ENCODE measurements at places on chromosomes 4 and X.

DNA sequence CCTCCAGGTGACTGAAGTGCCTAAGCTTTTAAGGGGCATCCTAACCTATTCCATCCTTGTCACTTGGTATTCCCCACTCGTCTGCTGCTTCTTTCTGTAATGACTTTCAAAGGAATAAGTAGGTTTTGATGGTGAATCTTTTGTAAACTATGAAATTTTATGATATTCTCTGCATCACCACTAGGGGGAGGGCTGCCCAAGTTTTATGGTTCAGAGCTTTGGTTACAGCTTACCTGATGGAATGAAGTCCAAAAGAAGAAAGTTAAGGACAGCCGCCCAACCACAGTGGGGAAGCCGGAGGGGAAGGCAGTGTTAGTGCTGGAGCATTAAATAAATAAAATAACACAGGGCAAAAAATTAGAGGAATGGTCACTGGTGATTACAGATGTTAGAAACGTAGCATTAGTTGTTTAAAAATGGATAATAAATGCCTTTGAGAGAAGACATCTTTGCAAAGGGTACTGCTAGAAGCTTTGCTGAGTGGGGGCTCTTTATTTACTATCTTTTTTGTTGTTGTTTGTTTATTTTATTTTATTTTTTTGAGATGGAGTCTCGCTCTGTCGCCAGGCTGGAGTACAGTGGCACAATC, 204.9 kb downstream of the GBA3 start:
- H3K27me3 ChIP-seq = no peaks in the 10 kb centered on the region
- no peaks in the 10 kb centered on the region for H3K4me1 ChIP-seq
- DNase-seq = no peak
- H3K4me3 ChIP-seq = no peak overlapping the region
- H3K36me3 ChIP-seq = no peaks in the 10 kb centered on the region
- H3K27ac ChIP-seq = no peak overlapping the region

DNA sequence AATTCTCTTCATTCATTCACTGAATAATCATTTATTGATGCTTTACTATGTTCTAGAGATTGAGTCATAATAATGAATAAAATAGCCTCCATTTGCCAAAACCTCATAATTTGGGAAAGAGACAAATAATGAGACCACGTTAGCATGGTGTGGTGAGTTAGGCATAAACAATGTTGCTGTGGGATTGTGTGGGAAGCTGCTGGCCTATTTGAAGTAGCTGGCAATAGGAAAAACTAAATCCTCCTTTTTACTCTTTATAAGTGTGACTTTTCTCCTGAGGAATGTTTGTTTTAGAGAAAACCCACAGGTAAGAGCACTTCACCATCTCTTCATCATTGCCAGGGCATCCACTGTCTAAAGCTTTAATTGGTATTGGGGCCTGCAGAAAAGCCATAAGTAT, 95.3 kb downstream of the AREG start:
- no peak for DNase-seq
- no peaks in the 10 kb centered on the region for H3K36me3 ChIP-seq
- H3K27ac ChIP-seq = no peak overlapping the region
- no peak overlapping the region for H3K4me3 ChIP-seq
- no peaks in the 10 kb centered on the region for H3K4me1 ChIP-seq

DNA sequence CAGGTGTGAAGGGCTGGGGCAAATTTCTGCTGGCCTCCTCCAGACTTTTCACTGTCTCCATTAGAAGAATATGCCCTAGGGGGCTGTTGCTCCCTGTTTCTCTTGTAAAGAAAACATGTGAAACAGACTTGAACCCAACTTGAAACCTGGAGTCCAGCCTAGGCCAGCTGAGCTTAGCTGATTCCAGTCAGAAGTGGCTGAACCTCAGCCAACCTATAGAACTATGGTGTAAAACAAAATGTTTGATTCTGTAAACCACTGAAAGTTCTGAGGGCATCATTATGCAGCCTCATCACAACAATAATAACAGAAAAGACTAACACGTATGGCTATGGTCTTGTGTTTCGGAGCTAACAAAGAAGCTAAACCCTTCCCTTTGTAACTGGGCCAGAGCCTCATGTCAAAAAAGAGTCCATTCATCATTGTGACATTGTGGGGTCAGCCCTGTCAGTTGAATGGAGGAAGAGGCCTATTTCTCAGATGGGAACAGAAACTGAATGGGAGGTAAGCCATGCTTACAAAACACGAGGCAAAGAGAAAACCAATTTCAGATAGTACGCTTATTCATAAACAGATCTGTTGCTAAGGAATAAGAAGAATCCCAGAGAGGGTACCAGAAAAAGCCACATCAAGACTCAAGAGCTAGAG, 34.1 kb downstream of the SETD7 start:
- no peak overlapping the region for H3K4me3 ChIP-seq
- H3K4me1 ChIP-seq = peaks cover 33% of the 10 kb centered on the region
- no peaks in the 10 kb centered on the region for H3K27me3 ChIP-seq
- H3K36me3 ChIP-seq = peaks cover 25% of the 10 kb centered on the region
- no peak overlapping the region for H3K27ac ChIP-seq

DNA sequence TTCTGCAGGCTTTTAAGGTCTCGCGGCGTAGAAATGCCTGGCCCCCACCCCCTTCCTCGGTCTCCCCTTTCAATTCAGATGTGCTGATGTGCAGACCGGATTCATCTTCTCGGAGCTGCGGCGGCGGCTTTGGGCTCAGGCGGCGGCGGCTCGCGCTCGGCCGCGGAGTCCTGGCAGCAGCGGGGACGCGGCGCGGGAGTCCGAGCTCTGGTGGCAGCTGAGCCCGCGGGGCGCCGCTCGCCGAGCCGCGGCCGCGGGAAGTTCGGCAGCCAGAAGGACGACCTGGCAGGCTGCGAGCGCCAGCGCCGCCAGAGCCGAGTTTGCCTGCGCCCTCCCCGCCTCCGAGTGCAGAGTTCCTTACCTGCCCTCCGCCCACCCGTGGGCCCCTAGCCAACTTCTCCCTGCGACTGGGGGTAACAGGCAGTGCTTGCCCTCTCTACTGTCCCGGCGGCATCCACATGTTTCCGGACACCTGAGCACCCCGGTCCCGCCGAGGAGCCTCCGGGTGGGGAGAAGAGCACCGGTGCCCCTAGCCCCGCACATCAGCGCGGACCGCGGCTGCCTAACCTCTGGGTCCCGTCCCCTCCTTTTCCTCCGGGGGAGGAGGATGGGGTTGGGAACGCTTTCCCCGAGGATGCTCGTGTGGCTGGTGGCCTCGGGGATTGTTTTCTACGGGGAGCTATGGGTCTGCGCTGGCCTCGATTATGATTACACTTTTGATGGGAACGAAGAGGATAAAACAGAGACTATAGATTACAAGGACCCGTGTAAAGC, 448 bp downstream of the TLL1 start:
- peaks cover 3% of the 10 kb centered on the region for H3K36me3 ChIP-seq
- H3K4me1 ChIP-seq = peaks cover 1% of the 10 kb centered on the region
- peaks cover 25% of the 10 kb centered on the region for H3K27me3 ChIP-seq

GRCh38 chr4:7624396-7624980, 189.8 kb upstream of the PSAPL1 start:
- H3K27me3 ChIP-seq = peaks cover 31% of the 10 kb centered on the region
- no peak overlapping the region for H3K27ac ChIP-seq
- H3K4me3 ChIP-seq = no peak overlapping the region
- H3K4me1 ChIP-seq = peaks cover 4% of the 10 kb centered on the region
- DNase-seq = no peak

DNA sequence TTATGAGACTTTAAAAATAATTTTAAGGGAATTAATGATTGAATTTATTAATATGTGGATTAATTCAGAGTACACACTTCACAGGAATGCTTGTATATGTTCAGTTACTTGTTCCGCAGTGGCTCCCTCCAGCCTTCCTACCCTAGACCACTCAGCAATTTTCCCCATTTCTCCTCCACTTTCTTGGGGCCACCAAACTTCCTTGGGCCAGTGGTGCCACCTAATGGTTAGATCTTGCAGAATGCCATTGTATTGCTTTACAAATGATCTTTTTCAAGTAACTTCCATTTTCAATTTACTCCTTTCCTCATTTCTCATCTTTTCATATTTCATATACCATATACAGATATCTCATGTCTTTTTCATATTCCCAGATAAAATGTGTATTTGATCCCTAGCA, 3.6 kb upstream of the RNF175 start:
- H3K4me1 ChIP-seq = no peaks in the 10 kb centered on the region
- no peaks in the 10 kb centered on the region for H3K36me3 ChIP-seq
- H3K27me3 ChIP-seq = peaks cover 48% of the 10 kb centered on the region
- no peak overlapping the region for H3K27ac ChIP-seq
- no peak overlapping the region for H3K4me3 ChIP-seq

DNA sequence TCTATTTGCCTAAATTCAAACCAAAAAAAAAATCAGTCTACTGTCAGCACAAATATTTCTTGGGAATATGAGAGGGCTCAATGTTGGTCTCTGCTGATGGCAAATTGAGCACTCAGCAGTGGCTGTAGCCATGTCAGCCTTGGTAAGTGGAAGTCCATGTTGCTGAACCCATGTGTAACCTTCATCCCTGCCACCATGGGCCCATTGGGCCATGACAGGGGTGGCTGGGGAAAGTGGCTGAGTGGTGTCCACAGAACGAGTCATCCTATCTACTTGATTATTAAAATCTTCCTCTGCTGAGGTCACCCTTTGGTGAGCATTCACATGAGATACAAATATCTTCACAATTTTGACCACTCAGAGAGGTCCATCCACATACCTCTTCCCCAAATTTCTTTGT, 56.8 kb upstream of the FAM9B start:
- H3K36me3 ChIP-seq = no peaks in the 10 kb centered on the region
- DNase-seq = no peak
- H3K27me3 ChIP-seq = peaks cover 5% of the 10 kb centered on the region
- H3K4me1 ChIP-seq = no peaks in the 10 kb centered on the region
- H3K27ac ChIP-seq = no peak overlapping the region
- H3K4me3 ChIP-seq = no peak overlapping the region

DNA sequence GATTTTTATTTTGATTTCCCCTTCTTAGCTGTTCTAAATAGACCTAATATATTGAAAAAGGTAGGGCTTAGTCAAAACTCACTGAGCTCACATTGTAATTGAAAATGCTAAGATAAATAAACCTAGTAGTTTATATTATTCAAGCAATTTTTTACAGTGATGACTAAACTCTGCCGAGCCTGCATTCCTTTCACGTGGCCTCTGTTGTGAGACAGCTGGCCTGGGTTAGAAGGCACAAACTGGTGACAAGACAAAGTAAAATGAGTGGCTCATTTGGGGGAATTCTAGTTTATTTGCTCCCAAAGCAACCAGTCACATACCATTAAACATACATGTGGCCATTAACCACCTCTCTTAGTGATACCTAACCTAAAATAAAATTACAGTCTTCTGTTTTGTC, 169.4 kb upstream of the TEX13C start:
- no peaks in the 10 kb centered on the region for H3K4me1 ChIP-seq
- H3K36me3 ChIP-seq = no peaks in the 10 kb centered on the region
- no peak overlapping the region for H3K27ac ChIP-seq
- no peak overlapping the region for H3K4me3 ChIP-seq
- H3K27me3 ChIP-seq = no peaks in the 10 kb centered on the region

GRCh38 chr4:126495163-126495752, 1137.5 kb upstream of the INTU start:
- no peaks in the 10 kb centered on the region for H3K4me1 ChIP-seq
- DNase-seq = no peak
- H3K27me3 ChIP-seq = no peaks in the 10 kb centered on the region
- no peaks in the 10 kb centered on the region for H3K36me3 ChIP-seq
- no peak overlapping the region for H3K4me3 ChIP-seq

DNA sequence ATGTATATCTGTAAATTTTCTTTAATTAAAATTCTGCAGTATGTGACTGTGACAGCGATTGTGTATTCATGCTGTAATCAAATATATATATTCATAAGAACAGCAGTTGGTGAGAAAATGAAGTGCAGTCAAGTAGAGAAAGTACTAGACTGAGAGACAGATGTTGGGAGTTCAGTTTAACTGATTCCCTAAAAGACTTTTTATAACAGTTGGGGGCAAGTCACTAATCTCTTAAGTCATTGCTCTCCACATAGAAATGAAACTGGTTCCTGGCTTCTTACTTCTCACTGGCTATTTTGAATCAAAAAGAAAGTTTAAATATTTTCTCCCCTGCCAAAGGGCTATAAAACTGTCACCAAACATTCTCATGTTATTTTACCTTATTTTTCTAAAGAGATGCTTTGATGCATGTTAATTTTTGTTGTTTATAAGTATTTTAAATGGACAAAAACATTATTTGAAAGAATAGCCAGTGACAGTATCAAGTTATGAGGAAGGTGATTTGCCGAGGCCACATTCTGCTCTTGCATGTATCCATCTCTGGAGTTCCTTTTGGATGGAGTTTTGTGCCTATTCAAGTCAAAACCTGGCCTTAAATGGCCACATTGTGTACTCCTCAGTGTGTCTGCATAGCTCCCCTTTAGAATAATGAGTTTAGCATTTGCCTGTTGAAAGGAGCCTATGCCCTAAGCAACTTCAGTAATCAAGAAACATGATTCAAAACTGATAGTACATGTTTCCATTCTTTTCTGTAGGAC, 30.8 kb downstream of the EXOC1 start:
- no peak overlapping the region for H3K4me3 ChIP-seq
- H3K36me3 ChIP-seq = peaks cover 41% of the 10 kb centered on the region
- no peak for DNase-seq
- H3K27ac ChIP-seq = no peak overlapping the region
- H3K4me1 ChIP-seq = no peaks in the 10 kb centered on the region

GRCh38 chr4:109662771-109663170, 40.5 kb downstream of the CASP6 start:
- DNase-seq = no peak
- peaks cover 29% of the 10 kb centered on the region for H3K4me1 ChIP-seq
- H3K4me3 ChIP-seq = no peak overlapping the region

DNA sequence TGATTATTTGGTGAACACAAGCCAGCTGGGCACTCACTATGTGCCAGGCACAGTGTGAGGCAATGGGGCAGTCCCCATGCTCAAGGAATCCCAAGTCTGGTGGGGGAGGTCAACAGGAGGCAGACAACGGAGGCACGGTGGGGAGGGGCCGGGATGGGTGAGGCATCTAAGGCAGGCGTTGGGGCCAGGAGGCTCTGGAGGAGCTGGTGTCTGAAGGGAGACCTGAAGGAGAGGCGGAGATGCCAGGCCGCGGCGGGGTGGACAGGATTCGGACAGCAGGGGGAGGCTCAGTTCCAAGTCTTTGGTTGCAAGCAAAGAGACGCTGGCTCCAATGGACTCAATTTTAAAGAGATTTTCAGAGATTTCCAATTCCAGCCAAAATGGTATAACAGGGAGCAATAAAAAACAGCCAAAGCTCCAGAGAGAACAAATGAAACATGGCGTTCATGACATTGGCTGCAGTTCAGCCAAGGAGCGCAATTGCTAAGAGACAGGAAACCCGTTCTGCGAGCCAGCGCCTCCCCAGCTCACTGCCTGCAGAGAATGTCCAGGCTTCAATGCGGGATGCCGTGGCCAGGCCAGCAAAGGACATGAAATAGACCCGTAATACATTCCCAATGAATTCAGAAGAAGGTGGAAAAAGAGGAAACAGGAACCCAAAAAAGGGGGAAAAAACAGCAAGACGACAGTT, 105.2 kb upstream of the LRPAP1 start:
- H3K4me3 ChIP-seq = no peak overlapping the region
- no peak overlapping the region for H3K27ac ChIP-seq
- H3K4me1 ChIP-seq = no peaks in the 10 kb centered on the region

- no peak overlapping the region for H3K27ac ChIP-seq
- H3K36me3 ChIP-seq = no peaks in the 10 kb centered on the region
- H3K27me3 ChIP-seq = peaks cover 6% of the 10 kb centered on the region
- no peak overlapping the region for H3K4me3 ChIP-seq
- DNase-seq = no peak
- H3K4me1 ChIP-seq = no peaks in the 10 kb centered on the region
Measured at GRCh38 chr4:17085416-17085815, 187.0 kb upstream of the LDB2 start.
